ENCODE measurements at places on chromosomes 11 and 22.

- DNase-seq: no peak
Observed at GRCh38 chr11:91404344-91404743, 820.3 kb upstream of the FAT3 start.

DNA sequence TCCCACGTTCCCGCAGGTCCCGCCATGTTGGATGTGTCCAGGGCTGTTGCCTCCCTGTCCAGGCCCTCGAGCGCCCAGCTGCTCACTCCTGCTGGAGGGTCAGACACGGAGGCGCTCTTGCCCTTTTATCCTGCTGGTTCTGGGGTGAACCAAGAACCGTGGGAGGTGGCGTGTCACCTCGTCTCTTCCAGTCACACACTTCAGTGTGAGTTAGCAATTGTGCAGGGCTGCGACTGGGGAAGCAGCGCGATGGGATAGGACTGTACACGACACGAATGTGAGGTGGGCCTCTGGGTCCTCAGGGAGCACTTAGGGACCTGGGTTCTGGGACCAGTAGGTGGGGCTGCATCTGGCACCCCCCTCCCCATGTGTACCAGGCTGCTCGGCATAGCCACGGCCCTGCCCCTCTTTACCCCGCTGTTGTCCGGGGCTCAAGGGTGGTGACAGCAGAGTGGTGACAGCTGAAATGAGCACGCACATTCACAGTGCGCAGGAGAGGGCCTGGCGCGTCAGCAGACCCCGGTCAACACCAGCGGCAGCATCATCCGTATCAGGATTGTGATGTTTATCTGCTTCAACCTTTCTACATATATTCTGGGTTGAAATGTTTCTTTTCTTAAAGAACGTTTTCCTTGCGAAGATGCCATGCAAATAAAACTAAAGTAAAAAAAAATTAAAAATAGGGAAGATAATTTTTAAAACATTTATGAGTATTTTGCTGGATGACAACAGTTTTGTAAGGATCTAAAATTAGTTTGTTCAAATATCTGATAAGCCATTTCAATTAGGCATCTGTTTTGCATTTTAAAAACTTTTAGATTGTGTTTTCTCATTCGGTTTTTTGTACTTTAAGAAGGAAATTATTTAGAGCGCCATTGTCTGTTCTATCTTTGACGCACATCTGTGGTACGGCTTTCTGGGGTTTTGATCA lies 210.7 kb downstream of the TBC1D22A start:
- DNase-seq: no peak

DNA sequence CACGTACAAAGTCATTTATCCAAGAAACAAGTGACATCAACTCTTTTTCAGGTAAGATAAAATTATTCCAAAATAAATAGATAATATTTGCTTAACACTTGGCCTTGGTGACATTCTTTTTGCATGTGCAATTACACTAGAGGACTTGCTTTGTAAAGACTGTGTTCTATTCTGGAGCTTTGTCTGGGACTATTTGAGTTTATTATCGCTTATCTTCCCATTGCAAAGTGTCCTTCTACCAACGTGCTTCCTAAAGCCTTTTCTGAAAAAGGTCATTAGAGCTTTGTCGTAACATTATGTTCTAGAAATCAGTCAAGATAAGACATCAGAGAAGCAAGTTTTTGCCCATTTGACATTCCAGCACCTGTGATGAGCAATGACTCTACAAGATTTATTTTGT lies 78.3 kb upstream of the MYO18B start:
- DNase-seq: no peak

- no peak for DNase-seq
Observed at GRCh38 chr11:47524291-47524874, 28.5 kb downstream of the CELF1 start.

DNA sequence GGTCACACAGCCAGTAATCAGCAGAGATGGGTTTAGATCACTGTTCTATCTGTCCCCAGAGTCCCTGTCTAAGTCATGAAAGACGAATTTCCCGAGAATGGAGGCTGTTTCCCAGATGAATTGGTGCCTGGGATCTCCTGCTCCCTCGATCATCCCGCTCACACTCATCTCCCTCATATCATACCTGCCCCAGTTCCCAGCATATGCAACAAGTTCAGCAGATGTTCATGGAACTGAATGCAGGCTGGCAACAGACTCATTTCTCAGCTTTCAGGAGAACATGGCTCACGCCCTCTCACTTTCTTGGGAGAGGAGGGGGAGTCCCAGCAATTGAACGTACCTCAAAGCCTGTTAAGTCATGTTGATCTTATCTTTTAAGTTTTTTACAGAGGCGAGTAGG lies 22.1 kb downstream of the CD6 start:
- no peak for DNase-seq

DNA sequence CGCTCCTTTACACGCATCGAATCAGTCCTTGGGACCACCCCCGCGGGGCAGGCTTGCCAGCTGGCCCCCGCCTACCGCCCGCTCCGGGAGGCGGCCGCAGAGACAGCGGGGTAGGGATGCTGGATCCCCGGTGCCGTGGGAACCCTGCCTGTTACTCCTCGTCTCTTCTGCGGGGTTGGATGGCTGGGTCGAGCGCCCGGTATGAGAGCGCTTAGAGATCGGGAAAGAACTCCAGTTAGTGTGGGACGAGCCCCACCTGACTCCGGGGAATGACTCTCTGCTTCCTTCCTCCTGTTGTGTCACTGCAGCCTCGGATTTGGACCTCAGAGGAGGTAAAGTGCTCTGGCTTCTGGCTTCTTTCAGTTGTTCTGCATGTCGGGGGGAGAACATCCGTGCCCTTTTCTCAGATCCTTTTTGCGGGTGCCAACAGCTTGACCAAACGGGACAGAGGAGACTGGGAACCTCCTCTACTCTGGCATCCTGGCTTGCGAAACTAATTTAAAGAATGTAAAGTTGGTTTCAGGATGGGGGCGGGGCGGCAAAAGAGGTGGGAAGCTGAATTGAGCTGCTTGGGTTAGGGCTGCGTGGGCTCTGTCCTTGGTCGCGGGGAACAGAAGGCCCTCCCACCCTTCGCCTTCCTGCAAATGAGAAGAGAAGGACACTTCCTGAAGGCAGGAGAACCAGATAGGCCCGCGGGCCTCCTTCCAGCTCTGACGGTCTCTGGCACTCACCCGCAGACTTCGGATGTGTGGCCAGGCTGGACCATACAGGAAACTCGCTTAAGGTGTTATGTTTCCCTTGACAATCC lies 938 bp downstream of the LAYN start:
- no peak for DNase-seq
